Activated CD4-positive, alpha-beta T cell treated with anti-CD3 and anti-CD28 coated beads for 36 hours (primary cell): ENCODE measurements at places on chromosomes 2 and 18. TPM values are rescaled to one million over a fixed set of nuclear protein-coding genes. Genes with fewer than 3 reads are reported as not detected.

NTSR2 gene
- total RNA-seq = not detected

RNASEH1 gene
- 24.0 TPM for total RNA-seq

DIPK1C gene
- not detected for total RNA-seq

RBKS gene
- 6.4 TPM for total RNA-seq

VSNL1 gene
- total RNA-seq = not detected

SERPINB4 gene
- not detected for total RNA-seq

FER1L5 gene
- total RNA-seq = not detected

MAB21L4 gene
- not detected for total RNA-seq

EVX2 gene
- not detected for total RNA-seq

SAG gene
- total RNA-seq = 0.39 TPM

MEX3C gene
- total RNA-seq = 66.9 TPM

TCF23 gene
- 0.02 TPM for total RNA-seq

POLR1A gene
- 45.5 TPM for total RNA-seq

C2orf81 gene
- total RNA-seq = 4.9 TPM

CPO gene
- not detected for total RNA-seq
